ENCODE measurements at places on chromosomes 2 and 18.

GRCh38 chr2:241726459-241726858 is 8.0 kb upstream of the D2HGDH start:
- no peak for DNase-seq

DNA sequence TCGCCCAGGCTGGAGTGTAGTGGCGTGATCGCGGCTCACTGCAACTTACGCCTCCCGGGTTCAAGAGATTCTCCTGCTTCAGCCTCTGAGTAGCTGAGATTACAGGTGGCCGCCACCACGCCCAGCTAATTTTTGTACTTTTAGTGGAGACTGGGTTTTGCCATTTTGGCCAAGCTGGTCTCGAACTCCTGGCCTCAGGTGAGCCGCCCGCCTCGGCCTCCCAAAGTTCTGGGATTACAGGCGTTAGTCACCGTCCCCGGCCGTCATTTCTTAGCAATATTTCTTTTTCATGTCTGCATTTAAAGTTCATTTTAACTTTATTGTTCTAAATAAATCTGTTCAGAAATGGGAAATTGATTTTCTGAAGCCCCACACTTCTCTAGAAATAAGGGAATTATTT is 597.3 kb upstream of the DDX18 start:
- no peak for DNase-seq

GRCh38 chr2:208150094-208150493 is 4.1 kb upstream of the CRYGB start:
- DNase-seq: no peak

DNA sequence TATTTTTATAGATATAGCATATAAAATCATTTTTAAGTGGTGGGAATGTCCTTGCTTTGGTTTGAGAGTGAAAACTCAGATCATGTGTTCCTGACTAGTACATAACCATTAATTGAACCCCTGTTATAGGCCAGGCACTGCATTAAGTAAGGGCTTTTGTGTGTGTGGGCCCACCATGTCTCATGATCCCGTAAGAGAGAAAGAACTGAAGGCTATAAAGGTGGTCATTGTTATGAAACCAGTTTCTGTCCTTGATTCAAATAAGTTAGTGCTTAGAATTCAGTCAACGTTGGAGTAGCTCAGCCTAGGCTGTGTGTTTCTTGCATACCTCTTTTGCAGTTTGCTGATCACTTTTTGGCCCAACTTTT is 91.5 kb downstream of the LIMS1 start:
- no peak for DNase-seq

DNA sequence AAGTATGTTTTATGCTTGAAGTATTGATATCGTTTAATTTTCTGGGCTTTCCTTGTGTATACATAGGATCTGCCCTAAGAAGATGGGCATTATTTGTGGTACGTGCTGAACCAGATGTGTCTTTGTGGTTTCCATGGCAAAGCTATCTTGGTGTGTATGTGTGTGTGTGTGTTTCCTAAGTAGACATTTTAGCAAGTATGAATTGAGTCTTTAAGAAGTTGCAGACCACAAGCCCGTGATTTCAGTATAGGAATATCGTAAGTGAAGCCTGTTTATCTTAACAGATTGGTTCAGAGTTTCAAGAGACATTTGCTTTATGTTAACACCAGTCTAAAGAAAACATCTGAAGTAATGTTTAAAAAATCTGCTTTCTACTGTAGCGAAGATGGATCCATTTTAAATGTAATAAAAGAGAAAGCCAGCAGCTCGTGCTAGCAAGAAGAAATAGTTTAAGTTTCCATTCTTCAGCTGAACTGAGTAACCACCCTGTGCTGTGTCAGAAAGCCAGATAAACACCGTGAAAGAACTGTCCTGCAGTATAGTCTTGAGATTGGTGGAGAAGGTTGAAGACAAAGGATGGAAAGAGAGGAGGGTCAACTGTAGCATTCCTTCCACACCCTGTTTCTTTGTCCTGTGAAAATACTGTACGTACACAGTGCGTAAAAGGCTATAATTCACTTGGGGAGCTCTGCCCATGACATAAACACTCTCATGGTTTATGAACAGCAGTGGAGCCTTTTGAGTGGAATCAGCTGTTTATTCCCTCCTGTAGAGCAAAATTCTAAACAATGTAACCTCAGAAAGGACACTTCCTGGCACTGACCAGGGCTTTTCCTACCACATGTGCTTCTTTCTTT is 91.9 kb upstream of the FOSL2 start:
- DNase-seq: no peak

- no peak for DNase-seq
Observed at GRCh38 chr18:58492891-58493469, 135.9 kb downstream of the ALPK2 start.

DNA sequence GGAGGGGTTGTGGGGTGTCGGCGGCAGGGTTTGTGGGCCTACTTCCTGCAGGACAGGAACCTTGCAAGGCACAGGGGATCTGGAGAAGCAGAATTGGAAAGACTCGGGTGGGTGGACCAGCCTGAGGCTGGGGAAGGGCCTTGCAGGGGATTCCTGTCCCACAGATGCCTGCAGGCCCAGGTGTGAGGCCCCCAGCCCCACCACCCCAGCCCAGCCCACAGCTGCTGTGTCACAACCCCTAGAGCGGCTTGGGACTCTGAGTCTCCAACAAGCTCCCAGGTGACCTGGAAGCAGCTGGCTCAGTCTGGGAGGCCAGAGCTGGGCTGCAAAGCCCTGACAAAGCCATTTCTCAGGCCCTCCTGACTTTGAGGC is 93.1 kb downstream of the ZFP36L2 start:
- no peak for DNase-seq

GRCh38 chr18:31819106-31819924 is 58.6 kb upstream of the SLC25A52 start:
- no peak for DNase-seq

GRCh38 chr2:39024833-39025232 is 96.0 kb downstream of the SOS1 start:
- no peak for DNase-seq

- no peak for DNase-seq
Observed at GRCh38 chr2:165634855-165635254, 159.2 kb downstream of the GALNT3 start.

GRCh38 chr2:158776231-158776630 is 18.9 kb upstream of the DAPL1 start:
- no peak for DNase-seq

DNA sequence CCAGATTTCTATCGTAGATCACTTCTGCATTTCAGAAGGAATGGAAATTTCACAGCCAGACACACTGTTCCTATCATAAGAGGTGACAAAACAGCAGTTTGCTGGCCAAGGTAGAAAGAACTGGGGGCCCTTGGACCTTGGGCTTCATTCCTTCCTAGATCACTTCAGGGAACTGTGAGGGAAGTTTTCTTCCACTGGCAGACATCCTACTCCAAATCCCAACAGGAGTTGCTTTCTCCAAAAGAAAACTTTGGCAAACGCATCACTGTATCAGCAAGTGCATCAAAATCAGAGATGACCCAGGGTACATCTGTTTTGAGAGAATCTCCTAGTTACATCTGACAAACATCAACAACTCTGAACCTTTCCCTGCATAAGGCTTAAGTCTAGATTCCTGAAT is 348.4 kb upstream of the KLHL29 start:
- DNase-seq: no peak

DNA sequence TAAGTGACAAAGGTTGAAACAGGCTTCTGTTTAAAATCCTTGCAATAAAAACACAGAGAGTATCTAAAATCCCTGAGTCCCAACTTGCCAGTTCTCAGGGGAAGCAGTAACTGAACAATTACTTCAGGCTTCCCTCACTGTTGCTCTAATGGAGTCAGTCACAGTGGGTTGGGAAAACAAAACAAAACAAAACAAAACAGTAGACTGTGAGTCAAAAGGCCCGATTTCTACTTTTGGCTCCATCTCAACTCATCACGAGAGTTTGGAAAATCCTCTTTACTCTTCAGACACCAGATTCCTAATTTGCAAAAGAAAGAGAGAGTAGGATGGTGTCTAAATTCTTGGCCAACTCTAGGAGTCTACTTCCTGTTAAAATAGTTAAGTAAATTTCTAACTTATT is 1.1 kb downstream of the FSHR start:
- no peak for DNase-seq

DNA sequence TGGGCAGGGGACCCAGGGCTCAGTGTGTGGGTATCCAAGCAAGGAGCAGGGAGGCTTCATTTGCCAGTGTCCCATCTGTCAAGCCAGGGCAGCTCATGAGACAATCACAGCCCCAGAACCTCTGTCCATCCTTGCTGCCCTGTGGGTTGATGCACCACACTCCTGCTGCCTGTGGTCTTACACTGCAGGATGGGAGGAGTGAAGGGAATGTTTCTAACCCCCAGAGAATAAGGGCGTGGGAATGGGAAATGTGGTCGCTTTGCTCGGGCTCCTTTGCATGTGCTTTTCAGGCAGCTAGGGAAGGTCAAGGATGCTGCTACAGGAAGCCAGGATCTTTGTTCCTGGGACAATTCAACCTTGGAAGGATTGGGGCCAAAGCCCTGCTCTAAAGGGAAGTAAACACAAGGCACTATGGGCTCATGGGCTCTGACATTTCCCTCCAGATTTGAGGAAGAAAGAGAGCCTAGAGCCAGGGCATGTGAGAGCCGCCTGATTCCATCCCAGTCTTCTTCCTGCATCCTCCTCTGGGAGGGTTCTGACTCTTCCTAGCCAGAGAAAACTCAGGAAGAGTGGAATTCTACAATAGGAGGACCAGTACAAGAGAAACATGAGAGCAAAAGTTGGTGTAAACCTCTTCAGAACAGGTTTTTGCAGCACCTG is 18.8 kb upstream of the MAP3K20 start:
- DNase-seq: no peak

- DNase-seq: no peak
Observed at GRCh38 chr18:77223221-77223639, 26.4 kb upstream of the GALR1 start.

- DNase-seq: no peak
Observed at GRCh38 chr18:34342960-34343359, 118.2 kb upstream of the NOL4 start.

- DNase-seq: no peak
Observed at GRCh38 chr2:156736950-156737349, 300.8 kb downstream of the GPD2 start.

GRCh38 chr2:109712123-109712449 is 82.0 kb upstream of the RGPD5 start:
- no peak for DNase-seq

DNA sequence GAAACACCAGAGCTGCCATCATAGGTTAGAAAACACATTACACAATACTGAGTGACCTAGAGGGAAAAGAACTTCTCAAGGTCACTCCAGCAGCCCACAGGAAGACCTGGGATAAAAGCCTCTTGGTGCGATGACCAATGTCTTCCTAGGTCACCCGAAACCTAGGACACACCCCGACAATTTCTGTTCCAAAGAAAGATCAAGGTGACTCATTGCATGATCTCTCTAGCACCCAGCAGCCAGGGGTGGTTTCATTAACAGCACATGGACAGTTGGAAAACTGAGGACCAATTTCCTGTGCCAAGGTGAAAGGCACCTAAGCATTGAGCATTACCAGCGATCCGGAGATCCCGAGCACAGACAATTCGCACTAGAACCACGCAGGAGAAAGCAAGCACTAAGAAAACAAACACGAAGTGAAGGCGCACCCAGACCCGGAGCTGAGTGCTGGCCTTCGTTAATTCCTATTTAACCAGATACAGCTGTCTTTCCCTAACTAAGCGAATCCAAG is 1.5 kb downstream of the CACNB4 start:
- no peak for DNase-seq

DNA sequence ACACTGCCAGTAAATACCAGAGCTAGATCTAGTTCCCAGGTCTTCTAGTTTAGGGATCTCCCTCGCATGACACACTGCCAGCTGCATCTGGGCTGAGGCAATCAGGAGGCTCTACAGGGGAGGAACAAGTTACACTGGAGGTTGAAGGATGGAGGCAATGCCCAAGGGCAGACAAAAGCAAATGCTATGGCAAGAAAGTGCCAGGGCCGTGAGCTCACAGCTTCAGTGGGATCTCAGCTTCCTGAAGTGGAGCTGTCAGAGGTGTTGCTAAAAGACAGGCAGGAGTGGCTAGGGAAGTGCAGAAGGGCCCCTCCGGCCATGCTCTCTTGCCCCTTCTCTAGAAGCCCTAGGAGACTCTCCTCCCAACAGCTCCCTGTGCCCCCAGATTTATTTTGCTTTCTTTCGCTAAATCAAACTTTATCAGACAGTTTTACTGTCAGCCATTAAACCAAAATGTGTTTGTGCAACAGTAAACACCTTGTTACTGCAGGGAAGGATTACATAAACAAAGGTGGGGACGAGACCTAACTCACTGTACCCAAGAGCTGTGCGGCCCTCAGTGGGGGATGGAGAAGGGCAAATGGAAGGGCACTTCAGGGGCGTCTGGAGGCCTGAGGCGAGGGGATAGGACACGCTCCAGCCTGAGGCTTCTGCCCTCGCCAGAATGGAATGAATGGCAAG is 39.4 kb upstream of the PKDCC start:
- DNase-seq: no peak

- DNase-seq: no peak
Observed at GRCh38 chr2:55395724-55396605, 23.7 kb downstream of the CCDC88A start.

DNA sequence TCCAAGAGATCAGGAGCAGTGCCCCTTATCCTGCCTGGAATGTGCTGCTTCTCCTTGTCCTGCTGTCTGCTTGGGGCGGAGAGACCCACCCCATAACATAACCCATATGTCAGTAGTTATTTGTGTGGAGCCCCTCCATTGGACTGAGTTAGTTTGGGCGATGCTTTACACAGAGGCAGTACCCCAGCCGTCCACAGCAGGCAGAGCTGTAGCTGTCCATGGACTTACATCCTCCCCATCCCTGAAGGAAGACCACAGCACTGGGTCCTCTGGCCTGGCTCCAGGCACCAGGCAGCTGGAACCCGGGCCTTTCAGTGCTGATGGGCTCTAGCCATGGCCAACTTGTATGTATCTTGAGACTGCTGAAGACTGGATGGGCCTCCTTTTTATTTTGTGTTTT is 20.3 kb downstream of the GKN2 start:
- DNase-seq: no peak

- peak; percentile 13 for DNase-seq
Observed at GRCh38 chr2:201949181-201949926, 84.3 kb upstream of the FZD7 start.

- DNase-seq: no peak
Observed at GRCh38 chr2:25071966-25072365, 30.1 kb downstream of the EFR3B start.

- no peak for DNase-seq
Observed at GRCh38 chr2:189300916-189301315, 121.4 kb upstream of the COL5A2 start.
